ENCODE measurements at places on chromosomes 2 and 18.

GRCh38 chr2:41498781-41499180 lies 549.0 kb upstream of the PKDCC start:
- no peak for DNase-seq

DNA sequence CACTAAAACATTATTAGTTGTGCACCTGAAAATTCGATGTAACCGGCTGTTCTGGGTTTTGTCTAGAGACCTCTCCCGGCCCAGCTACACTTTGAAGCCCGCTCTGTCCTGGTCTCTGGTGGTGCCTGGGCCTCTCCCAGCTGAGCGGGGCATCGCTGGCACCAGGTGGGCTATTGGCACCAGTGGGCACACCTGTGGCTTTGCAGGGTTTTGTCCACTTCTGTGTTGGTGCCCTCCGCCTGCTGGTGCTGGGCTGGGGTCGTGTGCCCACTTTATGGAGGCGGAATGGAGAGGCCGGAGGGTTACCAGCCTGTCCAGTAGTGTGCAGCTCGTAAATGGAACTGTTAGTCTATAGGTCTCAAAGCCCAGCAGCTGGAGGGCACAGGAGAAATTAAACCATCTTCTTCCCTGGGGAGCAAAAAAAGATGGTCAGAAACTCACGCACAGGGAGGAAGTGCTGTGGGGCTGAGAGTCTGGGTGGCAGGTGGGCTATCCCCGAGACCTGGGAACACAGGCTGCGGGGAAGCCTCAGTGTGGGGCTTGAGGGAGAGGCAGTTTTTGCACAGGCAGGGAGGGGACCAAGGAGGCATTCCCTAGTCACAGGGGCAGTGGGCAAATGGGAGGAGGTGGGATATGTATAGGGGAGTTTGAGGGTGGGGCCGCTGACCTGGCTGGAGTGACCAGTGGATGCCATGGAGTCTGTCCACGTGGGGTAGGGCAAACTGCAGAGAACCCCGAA lies 30.4 kb downstream of the SH3BP4 start:
- no peak for DNase-seq

DNA sequence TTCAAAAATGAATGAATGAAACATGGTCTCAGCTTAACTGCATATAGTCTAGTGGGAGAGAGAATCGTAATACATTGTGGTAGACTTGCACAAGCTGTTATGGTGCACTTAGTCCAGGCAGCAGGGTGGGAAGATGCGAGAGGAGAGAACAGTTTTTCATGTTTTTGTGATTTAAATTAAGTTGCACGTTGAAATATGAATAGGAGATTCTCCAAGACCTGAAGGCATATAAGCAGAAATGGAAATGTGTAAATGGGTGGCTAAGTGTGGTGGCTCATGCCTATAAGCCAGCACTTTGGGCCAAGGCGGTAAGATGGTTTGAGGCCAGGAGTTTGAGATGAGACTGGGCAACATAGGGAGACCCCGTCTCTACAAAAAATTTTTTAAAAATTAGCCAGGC lies 60.5 kb downstream of the TMEM185B start:
- DNase-seq, result no peak

DNA sequence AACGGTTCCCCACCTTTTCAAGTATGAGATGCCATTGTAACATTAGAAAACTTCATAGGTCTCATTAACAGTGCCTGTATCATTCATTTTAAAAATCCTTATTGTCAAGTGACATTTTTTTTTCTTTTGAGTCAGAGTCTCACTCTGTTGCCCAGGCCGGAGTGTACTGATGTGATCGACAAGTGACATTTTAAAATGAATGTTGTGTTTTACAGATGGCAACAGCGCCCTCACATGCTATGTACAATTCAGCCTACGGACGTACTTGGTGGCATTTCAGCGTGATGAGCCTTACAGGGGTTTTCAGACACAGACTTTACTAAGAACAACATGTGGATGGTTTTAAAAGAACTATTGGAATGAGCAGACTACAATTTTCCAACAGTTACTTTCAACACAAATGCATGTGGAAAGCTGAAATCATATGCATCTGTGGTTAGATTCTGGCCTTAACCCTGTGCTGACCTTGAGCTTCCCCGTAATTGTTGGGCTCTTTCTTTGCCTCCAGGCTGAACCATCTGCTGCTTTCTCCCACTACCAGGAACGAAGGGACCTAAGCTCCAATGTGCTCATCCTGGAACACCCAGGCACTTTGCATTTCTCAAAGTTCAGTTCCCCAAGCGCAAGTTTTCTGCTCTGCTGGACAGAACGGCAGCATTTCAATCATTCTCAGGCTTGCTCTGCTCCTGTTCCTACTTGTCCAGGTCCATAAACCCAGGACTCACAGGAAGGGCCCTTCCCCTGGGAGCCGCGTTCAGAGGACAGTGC lies 119.9 kb upstream of the NDUFV2 start:
- DNase-seq, result peak; percentile 49

DNA sequence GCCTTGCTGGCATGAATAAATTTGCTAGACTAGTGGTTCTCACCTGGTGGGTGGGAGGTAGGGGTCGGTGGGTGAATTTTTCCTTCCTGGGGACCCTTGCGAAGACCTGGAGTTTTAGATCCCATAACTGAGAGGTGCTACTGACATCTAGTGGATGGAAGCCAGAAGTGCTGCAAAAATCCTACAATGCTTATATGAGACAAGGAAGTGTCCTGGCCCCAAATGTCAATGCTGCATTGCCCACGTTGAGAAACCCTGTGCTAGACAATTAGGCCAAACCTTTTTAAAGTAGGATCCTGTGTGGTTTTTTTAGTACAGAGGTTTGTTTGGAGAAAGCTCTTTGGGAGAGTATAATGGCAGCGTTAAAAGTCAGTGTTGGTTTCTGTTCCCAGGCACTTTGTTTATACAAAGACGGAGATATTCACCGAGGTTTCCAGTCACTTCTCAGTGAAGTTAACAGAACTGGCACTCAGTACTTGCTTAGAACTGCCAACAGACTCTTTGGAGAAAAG lies 9.6 kb downstream of the SERPINB8 start:
- DNase-seq, result peak; percentile 67

DNA sequence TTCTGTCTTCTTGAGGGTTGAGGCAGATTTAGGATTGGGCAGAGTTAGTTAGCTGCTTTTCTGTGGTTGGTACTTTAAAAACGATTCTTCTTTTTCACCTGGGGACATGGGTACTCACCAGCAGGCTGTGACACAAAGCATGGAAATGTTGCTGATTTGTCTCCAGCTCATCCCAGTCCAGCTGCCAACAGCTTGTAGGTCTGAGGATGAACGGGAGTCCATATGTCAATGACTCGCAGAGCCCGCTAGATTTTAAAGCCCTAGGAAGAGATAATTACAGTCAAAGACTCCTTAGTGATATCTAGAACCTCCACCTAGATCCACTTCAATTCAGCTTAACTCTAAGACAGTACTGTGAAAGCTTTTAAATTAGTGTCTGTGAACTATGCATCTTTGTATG lies 20.8 kb downstream of the DOK1 start:
- DNase-seq, result no peak

GRCh38 chr18:892316-892715 lies 12.4 kb upstream of the ADCYAP1 start:
- no peak for DNase-seq

GRCh38 chr18:658947-659533 lies 1.6 kb downstream of the TYMS start:
- no peak for DNase-seq

- no peak for DNase-seq
Observed at GRCh38 chr18:44733069-44733753, 52.5 kb downstream of the SETBP1 start.

DNA sequence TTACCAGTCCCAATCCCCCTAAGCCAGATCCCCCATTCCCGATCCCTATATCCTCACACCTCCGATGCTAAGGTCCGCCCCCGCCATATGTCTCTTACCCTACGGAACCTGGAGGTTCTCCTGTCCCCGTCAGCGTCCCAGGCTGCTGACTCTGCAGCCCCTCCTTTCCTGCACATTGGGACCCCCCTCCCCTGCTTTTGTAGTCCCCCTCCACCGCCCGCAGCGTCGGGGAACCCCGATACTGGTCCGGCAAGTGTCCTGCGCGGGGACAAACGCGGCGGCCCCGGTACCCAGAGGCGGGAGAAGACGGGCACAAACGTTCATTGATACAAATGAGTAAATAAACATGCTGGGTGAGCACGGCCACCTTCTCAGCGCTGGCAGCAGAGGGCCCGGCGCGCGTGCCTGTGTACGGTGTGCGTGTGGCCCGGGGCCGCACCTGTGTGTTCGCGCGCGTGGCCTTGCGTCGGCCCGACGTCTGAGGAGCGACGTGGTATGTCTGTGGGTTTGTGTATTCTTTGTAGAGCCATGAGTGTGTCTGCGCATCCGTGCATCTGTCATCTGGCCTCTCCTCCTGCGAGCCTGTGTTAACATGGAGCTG lies 2.0 kb upstream of the CYP26B1 start:
- DNase-seq, result no peak

- DNase-seq, result no peak
Observed at GRCh38 chr18:6590326-6590725, 139.2 kb upstream of the ARHGAP28 start.

DNA sequence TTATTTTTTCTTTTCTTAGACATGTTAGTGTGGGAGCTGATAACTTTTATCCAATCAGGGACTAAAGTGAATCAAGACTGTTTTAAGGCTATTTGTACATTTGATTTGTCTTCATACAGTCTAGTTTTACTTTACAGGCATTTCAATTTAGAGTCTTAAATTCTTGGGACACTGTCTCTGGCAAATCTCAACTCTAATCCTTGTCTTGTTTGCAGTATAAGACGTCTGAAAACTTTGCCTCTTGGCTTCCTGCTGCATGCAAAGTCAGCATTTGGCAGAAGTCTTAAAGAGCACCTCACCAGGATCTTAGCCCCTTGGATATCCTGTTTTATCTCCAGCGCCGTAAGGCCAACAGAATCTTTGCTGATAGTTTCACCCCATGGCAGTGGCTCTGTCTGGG lies 30.3 kb downstream of the SPOPL start:
- DNase-seq, result no peak

GRCh38 chr2:71333619-71334018 lies 2.0 kb downstream of the ZNF638 start:
- peak; percentile 47 for DNase-seq

GRCh38 chr2:170213651-170214050 lies 35.7 kb downstream of the MYO3B start:
- DNase-seq, result no peak

GRCh38 chr2:159077869-159078268 lies 109.4 kb downstream of the TANC1 start:
- DNase-seq, result no peak

DNA sequence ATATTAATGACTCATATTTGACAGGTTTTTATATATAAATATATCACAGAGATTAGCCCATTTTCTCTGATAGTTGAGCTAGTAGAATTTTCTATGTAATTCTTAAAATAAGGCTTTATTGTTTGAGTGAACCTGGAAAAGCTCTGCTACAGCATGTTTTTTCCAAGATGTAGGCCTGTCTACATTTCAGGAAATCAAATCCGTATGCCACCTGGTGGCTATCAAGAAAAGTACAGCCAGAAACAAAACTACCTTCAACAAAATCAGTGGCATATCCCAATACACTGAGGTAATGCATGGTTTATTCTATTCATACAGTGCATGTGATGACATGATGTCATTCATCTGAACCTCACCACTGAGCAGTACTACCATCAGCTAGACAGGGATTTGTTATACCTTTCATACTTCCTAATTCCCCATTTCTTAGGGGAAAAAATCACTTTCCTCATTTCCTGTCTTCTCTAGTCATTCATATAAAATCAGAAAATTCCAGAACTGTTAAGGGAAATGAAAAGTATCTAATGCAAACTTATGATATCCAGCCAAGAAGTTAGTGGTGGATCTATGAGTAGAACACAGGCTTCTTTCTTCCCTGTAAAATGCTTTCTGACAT lies 310.4 kb upstream of the SYT4 start:
- peak; percentile 68 for DNase-seq

DNA sequence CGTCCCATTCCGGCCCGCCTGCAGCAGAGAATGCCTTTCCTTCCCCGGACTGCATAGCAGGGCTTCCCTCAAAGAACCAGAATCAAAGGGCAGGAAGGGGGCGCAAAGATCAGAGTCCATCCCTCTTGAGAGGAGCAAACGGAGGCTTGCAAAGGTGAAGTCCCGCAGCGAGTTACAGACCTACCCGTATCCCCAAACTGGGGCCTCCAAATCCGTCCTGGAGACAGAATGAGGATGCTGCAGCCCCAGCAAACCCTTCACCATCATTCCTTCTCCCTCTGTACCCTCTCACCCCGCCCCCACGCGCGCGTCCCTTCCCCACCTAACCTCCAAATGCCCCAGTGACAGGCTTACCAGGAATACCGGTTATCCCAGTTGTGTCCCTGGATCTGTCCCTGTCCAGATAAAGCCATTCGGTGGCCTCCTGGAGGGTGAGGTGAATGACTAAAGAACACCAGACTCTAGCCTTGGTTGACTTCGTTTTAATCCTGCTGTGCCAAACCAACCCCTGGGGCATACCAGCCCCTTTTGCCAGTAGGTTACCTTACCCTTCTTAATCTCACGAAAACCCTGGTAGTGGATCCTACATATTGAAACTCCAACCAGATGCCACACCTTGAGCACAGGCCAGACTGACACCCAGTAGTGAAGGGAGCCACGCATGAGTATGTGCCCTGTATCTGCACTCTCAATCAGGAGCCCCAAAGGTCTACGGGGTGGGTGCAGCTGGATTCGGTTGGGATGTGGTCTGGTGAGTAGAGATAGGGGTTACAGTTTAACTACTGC lies 961 bp upstream of the SLC40A1 start:
- DNase-seq, result no peak

GRCh38 chr18:3321133-3321812 lies 59.3 kb downstream of the MYL12B start:
- DNase-seq, result peak; percentile 81

DNA sequence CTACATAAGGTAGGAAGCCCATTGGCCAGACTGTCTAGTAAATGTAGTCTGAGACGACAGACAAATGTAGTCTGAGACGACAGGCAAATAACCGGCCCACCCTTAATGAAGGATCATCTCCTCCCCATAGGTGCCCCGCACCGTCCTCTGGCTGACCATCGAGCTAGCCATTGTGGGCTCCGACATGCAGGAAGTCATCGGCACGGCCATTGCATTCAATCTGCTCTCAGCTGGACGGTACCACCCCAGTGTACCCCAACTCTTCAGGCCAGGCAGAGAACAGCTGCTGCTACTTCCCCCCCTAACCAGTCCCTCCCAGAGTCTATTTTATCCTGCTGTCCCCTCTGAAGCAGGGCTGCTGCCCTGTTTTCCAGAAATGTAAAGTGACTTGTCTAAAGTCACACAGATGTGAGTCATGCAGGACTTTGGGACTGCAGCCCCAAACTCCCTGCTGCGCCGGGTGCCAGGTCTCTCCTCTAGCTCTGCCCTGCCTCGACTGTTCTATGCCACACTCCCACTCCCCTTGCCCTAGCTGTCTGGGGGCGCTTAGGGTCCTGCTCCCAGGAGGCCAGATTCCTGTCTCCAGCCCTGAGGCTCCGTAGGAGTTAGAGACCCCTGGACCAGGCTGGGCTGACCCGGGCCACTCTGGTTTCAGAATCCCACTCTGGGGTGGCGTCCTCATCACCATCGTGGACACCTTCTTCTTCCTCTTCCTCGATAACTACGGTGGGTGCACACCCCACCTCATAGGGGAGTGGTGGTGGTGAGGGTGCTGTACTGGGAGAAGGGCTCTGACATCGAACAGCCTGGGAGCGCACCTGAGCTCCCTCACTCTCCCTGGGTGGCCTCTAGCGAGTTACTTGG lies 4.7 kb downstream of the SLC11A1 start:
- no peak for DNase-seq

- DNase-seq, result no peak
Observed at GRCh38 chr2:223994562-223995162, 37.4 kb downstream of the MRPL44 start.
